ENCODE measurements at places on chromosomes 1 and 21.

GRCh38 chr1:177809819-177810218, 160.0 kb downstream of the SEC16B start:
- no peak for DNase-seq

DNA sequence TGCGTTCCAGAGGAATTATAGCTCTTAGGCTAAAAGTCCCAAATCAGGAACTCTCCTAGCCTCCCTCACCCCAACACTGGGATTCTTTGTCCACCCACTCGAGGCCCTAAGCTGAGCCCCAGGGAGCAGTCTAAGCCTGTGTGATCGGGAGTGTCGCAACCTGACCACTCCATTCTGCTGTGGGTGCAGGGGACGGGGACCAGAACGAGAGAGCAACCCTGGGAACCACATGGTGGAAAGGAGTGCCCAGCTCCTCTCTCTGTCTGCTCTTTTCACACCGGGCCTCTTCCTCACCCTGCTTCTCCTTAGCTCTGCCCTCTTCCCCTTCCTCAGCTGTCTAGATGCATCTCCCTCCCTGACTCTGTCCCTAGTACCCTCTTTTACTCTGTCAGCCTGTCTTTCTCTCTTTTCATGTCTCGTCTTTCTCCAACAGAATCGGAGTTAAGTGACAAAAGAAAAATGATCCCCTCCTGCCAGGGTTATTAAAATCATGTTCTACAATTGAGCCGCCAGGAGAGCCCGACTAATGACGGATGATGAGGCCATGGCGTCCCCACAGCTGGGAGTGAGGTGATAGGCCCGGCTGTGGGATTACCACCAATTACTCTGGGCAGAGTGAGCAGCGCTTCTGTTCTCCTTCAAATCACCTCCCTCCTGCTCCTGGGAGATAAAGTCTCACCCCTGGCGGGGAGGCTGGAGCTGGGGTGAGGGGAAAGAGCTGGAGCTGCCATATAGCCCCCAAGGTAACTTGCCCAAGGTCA, 34.5 kb upstream of the CSF3R start:
- DNase-seq = no peak

- no peak for DNase-seq
Measured at GRCh38 chr1:101259744-101260148, 22.9 kb downstream of the S1PR1 start.

DNA sequence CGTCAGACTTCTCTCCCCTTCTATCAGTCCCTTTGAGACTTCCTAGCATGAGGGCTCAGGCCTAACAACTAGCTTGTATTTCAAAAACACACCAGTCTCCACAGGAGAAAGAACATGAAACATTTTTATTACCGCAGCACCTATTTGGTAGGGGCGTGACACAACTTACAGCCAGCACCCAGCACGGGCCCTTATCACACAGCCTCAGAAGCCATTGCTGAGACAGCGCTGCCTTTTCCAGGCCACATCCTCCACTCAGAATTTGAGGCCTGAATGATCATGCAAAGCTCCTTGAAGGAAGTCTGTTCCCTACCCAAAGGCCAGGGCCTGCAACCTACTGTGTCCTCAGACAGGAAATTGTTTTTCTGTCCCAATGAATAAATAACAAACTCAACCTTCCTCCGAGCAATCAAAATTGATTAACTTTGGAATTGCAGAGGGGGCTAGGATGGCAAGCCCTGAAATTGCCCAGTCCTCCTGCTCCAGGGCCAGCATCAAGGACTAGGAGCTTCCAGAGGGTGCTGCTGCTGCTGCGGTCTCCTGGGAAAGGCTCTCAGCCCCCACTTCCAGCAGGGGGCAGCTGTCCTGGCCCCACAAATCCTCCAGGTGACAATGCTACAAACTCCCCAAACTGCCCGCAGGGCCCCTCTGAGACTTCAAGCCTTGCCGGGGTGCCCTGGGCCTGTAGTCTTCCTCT, 94.3 kb upstream of the GALNT2 start:
- no peak for DNase-seq

DNA sequence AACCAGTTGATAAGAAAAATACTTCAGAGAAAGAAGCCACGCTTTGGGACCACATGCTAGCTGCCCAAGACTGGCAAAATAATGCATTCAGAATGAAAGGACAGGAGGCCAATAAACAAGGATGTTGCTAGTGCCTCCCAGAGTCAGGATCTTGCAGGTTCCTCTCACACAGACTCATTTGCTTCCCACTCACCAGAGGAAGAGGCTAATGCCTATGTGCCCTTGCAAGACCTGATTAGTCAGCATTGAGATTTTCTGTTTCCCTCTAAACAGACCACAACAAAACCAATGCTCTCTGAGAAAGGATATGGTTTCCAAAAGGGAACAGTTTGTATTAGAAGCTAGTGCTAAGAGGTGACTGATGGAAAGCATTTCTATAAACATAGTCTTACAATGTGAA, 85.7 kb downstream of the NRDC start:
- DNase-seq = no peak

- no peak for DNase-seq
Measured at GRCh38 chr1:77100875-77101274, 118.4 kb downstream of the PIGK start.

GRCh38 chr21:17466166-17466565, 46.7 kb upstream of the CXADR start:
- no peak for DNase-seq

- no peak for DNase-seq
Measured at GRCh38 chr21:45607021-45607908, 36.3 kb upstream of the PCBP3 start.

GRCh38 chr1:67833602-67833940, 304 bp upstream of the GNG12 start:
- DNase-seq = no peak

GRCh38 chr1:208536212-208536611, 292.0 kb upstream of the PLXNA2 start:
- DNase-seq = no peak

DNA sequence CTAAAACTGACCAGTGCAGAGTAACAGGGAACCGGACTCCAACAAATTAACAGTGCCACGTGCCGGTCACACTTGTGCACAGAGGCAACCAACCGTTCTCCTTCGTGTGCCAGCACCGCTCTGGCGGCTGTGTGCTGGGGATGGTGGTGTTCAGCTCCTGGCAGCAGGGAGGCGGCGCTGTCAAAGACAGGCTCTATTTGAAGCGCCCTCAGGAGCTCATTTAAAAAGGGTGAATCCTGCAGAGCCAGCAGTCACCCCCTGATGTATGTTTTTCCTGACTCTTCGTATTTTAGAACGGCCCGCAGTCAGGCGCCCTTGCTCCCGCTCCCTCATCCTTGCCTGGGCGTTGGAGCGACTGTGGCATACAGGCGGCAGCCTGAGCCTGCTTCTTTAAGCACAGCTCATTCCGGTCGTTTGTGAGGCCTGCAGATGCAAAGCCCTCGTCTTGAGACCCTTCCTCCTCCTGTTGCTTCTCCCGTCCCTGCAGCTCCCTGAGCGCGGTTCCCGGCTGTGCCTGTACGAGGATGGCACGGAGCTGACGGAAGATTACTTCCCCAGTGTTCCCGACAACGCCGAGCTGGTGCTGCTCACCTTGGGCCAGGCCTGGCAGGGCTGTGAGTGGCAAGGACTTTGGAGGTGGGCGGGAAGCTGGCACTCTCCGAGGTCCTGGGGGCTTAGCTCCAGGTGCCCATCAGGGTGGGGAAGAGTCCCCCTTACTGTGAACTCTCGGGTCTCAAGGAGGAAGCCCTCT, 1.1 kb downstream of the DFFB start:
- no peak for DNase-seq

- no peak for DNase-seq
Measured at GRCh38 chr1:26585471-26585870, 55.9 kb downstream of the RPS6KA1 start.

GRCh38 chr1:62727656-62728407, 39.6 kb upstream of the DOCK7 start:
- DNase-seq = peak; percentile 31

DNA sequence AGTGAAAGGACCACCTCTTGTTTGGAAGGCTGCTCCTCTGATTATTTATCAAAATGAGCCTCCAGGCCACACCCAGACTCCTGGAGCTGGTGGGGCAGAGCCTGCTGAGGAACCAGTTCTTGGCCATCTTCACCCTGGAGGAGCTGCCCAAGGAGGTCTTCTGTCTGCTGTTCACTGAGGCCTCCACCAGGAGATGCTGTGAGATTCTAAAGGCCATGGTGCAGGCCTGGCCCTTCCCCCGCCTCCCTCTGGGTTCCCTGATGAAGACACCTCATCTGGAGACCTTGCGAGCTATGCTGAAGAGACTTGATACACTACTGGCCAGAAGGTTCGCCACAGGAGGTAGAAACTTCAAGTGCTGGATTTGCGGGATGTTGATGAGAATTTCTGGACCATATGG, 61.7 kb upstream of the GJA8 start:
- DNase-seq = no peak

GRCh38 chr21:14453339-14454015, 70.5 kb upstream of the HSPA13 start:
- DNase-seq = no peak

- DNase-seq = no peak
Measured at GRCh38 chr1:8443558-8444194, 125.8 kb downstream of the SLC45A1 start.

- DNase-seq = no peak
Measured at GRCh38 chr1:41783189-41783639, 135.5 kb downstream of the HIVEP3 start.

GRCh38 chr1:63635681-63636080, 42.5 kb downstream of the PGM1 start:
- DNase-seq = no peak

DNA sequence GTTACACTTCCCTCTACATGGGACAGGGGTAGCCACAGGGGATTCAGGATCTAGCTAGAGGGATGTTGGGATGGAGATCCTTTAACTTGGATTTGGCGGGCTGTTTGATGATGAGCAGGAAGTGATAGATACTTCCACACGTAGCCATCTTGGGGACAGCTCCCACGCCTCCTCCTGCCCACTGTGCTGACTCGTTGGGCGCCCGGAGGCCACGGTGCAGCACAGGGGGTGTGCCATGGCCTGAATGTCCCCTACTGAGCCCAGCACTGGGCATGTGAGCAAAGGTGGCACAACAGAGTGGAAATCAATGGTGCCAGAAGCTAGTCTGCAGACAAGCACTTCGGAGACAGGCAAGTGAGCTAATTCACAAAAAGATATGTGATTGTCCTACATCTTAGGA, 31.6 kb upstream of the CCSAP start:
- DNase-seq = no peak

GRCh38 chr1:236800002-236800620, 5.0 kb downstream of the MTR start:
- no peak for DNase-seq

GRCh38 chr1:236953151-236953700, 51.0 kb downstream of the MT1HL1 start:
- no peak for DNase-seq

- DNase-seq = no peak
Measured at GRCh38 chr1:4689271-4689935, 35.0 kb downstream of the AJAP1 start.

DNA sequence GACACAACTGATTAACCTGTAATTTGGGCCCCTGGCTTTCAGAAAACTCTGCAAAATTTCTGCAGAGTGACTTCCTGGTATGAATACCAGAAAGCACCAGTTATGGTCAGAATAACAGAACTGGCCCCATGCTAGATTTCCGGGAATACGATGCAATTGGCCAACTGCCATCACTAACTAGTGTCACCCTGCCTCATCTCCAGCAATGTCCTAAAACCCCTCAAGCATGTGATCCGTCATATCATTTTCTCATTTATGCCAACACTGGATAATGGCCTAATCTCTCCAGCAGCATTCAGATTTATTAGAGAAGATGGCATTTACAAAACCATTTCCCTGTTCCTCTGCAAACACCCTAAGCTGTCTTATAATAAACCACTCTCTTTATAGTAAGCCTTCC, 15.4 kb downstream of the KAZN start:
- DNase-seq = no peak

DNA sequence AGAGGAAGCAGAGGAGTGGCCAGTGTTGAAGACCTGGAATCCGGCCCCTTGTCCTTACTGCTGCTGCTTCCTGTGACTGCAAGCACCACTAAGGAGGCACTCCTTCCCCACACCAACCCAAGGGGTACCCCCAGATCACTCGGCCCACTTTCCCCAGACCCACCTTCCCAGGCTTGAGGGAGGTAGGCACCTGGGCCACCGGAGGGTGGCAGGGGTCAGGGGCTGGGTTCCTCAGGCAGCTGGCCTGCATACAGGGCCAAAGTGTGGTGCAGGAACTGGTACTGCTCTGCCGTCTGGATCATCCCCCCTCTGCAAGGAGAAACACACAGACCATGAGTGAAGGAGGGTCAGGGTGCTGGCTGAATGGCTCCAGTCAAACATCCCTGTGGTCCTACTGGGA, 3.9 kb upstream of the ARL8A start:
- no peak for DNase-seq

DNA sequence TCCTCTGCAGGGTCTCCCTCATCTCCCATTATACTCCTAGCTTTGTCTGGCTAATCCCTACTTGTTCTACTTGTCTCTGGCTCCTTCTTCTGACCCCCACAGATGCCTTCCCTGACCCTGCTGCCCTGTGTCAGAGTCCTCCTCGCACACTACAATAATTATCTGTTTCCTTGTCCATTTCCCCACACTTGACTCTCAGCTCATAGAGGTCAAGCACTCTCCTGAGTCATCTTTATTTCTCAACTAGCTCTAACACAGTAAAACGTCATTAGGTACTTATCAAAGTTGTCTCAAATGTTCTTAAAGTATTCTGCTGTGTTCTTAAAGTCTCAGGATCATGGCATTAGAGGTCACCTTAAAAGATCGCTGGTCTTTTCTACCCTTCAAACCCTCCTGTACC, 47.1 kb downstream of the C8A start:
- DNase-seq = no peak

- peak; percentile 46 for DNase-seq
Measured at GRCh38 chr1:94327001-94327690, 89.8 kb upstream of the ARHGAP29 start.

DNA sequence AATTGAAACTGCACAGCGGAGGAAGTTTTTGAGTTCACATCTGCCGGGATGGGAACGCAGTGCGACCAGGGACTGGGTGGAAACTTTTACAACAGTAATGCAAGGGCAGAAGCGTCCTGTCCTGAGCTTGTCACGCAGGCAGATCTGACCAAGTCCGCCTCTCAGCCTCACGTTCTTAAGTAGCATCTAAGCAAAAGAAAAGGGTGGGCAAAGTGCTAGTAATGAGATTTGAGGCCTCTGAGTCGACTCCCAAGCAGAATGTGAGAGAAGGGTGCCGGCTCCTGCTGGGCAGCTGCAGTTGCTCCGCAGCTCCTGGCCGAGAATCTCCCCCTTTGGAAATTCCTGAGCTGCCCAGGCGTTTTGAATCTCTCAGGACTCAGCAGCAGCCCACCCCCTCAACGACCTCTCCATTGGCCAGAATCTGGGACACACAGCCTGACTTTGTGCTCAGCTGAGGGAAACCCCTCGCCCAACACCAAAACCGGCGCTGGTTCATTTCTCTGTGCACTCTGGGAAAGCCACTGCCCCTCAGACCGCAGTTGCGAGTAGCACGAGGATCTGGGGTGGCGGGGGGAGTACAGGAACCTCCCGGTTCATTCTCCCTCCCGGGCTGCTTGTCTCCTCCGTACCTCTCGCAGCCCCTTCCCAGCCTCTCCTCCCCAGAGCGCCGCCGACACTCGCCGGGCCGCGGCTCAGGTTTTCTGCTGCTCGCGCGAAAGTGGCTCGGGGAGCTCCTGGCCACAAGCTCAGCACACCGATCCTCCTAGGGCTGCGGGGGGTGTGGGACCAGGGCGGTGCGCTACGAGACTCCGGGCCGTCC, 913 bp upstream of the S1PR1 start:
- peak; percentile 62 for DNase-seq

- no peak for DNase-seq
Measured at GRCh38 chr1:208122612-208123358, 121.4 kb downstream of the PLXNA2 start.
